Stimulated activated CD4-positive, alpha-beta T cell treated with anti-CD3 and anti-CD28 coated beads, Interleukin-4, amount 100 ng/mL, for 48 hours (primary cell): ENCODE measurements at places on chromosomes 4 and X.

DNA sequence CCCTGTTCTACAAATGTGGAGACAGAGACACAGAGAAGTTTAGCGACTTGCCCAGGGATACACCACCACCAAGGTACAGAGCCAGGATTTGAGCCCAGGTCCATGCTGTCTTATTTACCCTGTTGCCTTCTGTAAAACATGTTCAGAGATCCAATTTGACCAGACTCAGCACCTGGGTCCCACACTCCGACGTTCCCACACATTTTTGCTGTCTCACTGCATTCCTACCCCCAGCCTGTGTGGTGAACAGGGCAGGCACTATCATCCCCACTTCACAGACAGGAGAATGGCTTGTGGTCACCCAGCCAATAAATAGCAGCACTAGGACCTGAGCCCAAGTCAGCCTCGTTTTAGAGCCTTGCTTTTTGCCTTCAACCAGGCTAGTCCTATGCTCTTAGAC, 102.8 kb downstream of the PJA1 start:
- no peak for DNase-seq

DNA sequence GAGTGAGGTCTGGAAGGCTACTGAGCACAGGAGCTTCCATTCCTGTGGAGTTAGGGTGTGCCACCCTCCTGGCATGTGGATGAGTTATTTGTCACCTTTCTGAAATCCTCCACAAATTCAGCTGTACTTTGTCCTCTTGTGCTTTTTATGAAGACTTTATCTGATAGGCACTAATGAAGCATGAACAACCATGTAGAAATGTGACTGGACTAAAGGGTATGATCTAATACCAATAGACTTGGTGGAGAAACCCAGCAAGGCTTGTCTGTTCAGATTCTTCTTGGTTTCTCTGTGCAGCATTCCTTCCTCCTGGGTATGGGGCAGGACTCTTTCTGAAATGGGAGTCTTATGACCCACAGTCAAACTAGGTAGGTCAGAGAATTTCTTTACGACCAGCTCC, 9.6 kb downstream of the NBDY start:
- no peak for DNase-seq

- DNase-seq = no peak
These were observed 7.2 kb upstream of the DDX60L start for GRCh38 chr4:168487282-168488035.

DNA sequence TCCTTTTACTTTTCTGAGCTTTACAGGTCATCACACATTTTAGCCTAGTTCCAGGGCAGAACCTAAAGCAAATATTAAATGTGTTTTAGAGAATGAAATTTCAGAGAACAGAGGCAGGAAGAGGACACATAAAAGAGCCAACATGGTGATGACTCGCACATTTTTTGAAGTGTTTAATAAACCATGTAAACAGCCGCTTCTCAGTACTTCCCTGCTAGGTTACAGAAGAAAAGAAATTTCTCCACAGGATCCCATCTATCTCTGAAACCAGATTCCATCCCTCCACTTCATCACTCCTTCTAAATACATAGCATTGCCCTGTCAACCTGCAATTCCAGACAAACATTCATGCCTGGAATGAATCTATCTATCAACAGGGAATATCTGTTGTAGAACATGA, 949.5 kb upstream of the PCDH7 start:
- DNase-seq = no peak

GRCh38 chrX:96126182-96126581, 558.5 kb upstream of the DIAPH2 start:
- no peak for DNase-seq

GRCh38 chrX:38717871-38718270, 83.4 kb upstream of the MID1IP1 start:
- no peak for DNase-seq

- no peak for DNase-seq
These were observed 20.5 kb upstream of the OPN1LW start for GRCh38 chrX:154123241-154124219.

GRCh38 chrX:16063141-16063540, 60.2 kb upstream of the GRPR start:
- no peak for DNase-seq

- DNase-seq = no peak
These were observed 45.0 kb upstream of the STOX2 start for GRCh38 chr4:183860119-183860518.

GRCh38 chr4:10722957-10723356, 38.4 kb upstream of the CLNK start:
- DNase-seq = no peak
